T-helper 1 cell (primary cell): ENCODE measurements at places on chromosomes 4 and X.

DNA sequence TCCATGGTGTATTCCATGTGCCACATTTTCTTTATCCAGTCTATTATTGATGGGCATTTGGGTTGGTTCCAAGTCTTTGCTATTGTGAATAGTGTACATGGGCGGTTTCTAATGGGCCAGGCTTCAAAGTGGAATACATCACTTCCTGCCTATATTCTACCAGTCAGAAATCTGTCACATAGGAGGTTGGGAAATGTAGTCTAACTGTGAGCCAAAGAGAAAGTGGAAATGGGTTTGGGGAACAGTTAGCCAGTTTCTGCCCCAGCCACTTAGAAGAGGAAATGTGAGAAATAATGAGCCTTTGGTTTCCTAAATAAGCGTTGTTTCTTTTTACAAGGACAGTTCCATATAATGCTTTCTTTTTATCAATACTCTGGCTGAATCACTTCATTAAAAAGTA is 85.1 kb upstream of the AP1S2 start:
- DNase-seq: no peak

DNA sequence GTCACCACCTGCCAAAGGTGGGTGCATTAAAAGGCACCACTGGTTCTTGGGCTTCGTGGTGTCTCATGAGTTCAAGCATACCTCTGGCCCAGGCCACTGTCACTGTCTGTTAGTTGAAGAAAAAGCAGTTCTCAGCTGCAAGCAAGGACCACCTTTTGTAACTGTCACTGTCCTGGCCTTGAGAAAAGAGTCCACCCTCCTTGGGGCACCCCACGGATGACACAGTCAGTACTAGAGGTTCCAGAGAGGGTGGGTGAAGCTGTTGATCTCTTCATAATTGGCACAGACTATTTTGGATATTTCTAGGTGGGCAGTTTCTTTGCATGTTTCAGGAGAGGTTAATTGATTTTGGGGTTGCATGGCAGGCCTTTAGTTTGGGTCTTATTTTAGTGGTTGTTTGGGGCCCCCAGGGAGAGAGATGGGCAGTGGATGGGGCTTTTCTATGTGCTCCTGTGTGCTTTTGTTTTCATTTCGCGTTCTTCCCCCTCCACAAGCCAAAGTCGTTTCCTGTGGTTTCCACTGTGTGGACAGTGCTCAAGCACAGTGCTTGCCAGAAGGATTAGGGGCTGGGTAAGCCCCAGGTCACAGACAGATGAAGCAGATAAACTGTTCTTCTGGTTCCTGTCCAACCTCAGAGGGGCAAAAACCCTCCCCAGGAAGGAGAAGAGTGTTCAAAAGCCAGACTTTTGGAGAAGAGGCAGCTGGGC is 156.2 kb upstream of the PPP1R2C start:
- DNase-seq: no peak

GRCh38 chrX:18151157-18151556 is 69.5 kb downstream of the BEND2 start:
- DNase-seq: no peak

DNA sequence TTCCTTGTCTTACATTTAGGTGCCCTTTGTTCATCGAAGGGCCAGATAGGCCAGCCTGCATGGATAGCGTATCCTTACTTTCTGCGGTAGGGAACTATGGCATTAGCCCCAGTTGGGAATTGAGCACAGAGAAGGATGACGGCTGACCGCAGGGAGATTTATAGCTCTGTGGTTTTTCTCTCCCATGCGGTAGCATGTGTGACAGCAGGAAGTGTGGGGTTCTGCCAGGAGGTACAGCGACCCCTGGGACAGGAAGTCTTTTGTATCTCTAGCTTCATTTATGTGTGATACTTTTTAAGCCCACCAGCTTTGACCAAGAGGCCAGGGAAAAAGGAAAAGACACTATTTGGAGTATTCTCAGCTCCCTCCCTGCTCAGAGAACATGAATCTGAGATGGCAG is 33.1 kb downstream of the GAB3 start:
- peak; percentile 50 for DNase-seq
